Erythroblast (primary cell): ENCODE measurements at places on chromosomes 7 and 10.
A peak's percentile ranks its signal among the peaks of the same experiment; 100 is the strongest.

- DNase-seq = no peak
Measured at GRCh38 chr10:25828475-25828874, 105.6 kb upstream of the MYO3A start.

- no peak for DNase-seq
Measured at GRCh38 chr10:306675-307185, 171.5 kb downstream of the ZMYND11 start.

- no peak for DNase-seq
Measured at GRCh38 chr7:1025743-1026581, 18.4 kb upstream of the GPR146 start.

DNA sequence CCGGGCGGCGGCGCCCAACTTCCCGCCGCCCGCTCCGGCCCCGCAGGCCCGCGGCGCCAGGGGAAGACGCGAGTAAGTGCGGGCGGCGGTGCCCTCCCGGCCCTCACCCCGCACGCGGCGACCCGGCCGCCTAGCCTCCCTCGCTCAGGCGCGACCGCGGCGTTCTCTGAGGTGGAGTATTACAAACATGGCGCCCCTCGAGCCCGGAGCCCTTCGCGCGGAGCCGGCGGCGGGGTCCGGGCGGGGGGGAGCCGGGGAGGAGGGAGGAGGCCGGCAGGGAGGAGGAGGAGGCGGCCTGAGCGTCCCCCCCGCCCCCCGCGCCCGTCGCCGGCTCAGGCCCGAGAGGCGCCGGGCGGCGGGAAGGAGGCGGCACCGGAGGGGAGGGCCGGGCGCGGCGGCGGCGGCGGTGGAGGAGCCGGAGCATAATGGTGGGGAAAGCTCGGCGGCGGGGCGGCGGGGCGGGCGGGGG, at the start of gene ZMYND11:
Gene ZMYND11, plus strand, starts transcription at position 324 of the 469 bp plus-strand sequence. CDS start 44,558 bp downstream, outside the sequence.
- DNase-seq = peak; percentile 76

GRCh38 chr7:36285276-36285675, 104.4 kb upstream of the ANLN start:
- no peak for DNase-seq

- DNase-seq = peak; percentile 98
Measured at GRCh38 chr10:46001187-46001756, 29.0 kb downstream of the TIMM23 start.

GRCh38 chr7:157830331-157830730, 493.5 kb downstream of the DNAJB6 start:
- DNase-seq = no peak

DNA sequence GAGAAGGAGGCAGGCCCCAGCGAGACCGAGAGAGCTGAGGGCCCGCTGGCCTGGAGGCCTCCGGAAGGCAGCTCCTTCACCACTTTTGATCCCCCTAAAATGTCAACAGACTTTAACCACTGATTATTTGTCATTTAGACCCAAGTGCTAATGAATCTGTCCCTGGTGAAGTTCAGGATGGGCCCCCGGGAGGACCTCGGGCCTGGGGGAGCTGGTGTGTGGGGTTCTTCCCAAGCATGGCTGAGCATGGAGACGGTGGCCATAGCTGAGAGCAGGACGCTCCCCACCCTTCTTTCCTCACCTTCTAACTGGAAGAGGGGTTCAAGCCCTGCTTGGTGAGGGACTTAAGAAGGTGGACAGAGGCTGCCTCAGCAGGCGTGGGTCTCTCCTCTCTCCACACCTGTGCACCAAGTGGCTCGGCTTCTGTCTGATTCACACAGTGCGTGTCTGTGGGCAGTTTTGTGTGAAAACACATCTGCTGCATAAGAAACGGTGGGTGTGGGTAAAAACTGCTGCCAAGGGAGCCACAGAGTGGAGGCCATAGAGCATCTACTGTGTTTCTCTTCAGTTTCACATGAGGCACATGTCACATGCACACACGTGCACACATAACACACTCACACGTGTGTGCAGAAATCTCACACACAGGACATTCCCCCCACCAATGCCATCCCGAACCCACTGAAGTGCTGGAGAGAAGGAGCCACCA, 53.5 kb upstream of the VIPR2 start:
- no peak for DNase-seq

- no peak for DNase-seq
Measured at GRCh38 chr10:126068322-126068721, 172.0 kb downstream of the FANK1 start.

GRCh38 chr10:79241990-79242619, 105.2 kb upstream of the PPIF start:
- no peak for DNase-seq

DNA sequence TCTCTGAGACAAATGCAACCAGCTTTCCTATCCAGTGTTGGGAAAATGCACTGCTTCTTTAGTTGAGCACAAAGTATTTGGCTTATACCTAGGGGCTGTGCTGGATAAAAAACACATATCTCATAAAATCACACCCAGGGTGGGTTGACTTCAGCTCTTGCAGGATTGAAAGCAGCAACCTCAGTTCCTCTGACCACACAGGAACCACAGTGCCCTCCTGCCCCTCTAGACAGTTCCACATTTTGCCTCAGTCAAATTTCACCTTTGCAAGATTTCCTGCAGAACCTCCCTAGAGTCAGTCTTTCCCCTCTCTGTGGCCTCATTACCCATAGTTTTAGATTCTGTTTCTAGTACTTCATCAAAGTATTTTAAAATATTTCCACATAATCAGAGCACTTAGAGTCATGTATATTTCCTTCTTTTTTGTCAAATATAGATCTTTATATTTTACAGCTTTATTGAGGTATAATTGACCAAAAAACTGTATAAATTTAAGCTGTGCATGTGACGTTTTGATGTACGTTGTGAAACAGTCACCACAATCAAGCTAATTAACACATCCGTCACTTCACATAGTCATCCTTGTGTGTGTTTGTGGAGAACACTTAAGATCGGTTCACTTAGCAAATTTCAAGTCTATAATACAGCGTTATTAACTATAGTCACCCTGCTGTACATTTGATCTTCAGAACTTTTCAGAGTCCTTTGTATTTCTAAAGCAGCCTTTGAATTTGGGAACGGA, 37.0 kb upstream of the EGR2 start:
- no peak for DNase-seq

- no peak for DNase-seq
Measured at GRCh38 chr7:97770850-97771249, 39.0 kb downstream of the TAC1 start.

DNA sequence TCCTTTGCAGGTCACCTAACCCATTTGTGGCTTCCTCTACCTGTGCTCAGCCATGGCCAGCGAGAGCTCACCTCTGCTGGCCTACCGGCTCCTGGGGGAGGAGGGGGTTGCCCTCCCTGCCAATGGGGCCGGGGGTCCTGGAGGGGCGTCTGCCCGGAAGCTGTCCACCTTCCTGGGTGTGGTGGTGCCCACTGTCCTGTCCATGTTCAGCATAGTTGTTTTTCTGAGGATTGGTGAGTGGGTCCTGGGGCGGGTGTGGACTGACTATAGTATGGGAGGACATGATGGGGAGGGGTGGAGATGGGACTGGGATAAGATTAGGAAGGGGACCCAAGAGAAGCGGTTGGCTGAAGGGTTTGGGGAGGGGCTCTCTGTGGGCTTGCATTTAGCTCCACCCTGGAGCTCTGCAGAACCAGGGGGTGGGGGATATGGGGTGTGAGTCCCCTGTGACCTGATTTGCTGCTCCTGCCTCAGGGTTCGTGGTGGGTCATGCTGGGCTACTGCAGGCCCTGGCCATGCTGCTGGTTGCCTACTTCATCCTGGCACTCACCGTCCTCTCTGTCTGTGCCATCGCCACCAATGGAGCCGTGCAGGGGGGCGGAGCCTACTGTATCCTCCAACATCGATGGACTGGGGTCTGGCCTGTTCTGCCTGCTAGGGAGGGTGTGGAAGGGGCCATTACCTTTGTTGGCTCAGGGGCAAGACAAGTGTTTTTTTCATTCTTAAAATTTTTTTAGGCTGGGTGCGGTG, 1.8 kb downstream of the SLC12A9 start:
- DNase-seq = no peak

- no peak for DNase-seq
Measured at GRCh38 chr10:11631890-11632587, 20.6 kb upstream of the USP6NL start.

DNA sequence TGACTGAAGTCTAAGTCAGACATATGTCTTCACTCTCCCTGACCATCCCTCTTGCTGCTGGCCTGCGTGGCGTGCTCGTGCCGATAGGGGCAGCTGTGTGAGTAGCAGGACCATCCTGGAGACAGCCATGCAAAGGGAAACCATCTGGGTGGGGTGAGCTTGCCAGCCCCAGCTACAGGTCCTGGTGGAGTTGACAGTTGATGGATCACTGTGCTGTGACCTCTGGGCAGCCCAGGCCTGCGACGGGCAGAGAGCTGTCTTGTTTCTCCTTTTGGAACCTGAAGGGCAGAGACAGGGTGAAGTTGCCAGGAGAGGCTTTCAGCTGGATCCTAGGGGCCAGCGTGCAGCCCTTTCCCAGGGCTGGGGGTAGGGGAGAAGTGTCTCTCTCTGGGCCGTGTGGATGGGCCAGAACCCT, 44.7 kb downstream of the GRK5 start:
- no peak for DNase-seq

DNA sequence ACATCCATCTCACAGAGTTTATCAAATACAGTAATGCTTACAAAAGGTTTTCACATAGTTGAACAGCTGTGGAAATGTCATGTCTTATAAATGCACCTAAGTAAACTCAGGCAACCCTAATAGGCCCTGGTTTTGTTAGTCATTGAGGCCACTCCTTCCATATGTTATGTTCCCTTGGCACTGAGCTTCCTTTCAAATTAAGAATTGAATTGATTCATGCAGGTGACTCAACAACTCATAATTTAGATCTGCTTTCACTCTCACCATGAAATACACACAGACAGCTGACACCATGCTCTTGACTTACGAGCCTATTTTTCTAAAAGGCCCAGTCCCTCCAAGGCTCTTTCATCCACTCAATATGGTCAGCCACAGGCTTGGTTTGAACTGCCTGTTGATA, 476.9 kb downstream of the KCNMA1 start:
- DNase-seq = no peak

- no peak for DNase-seq
Measured at GRCh38 chr10:131588704-131589220, 277.2 kb upstream of the TCERG1L start.

GRCh38 chr7:5429857-5430611, 6.4 kb upstream of the TNRC18 start:
- peak; percentile 72 for DNase-seq

- no peak for DNase-seq
Measured at GRCh38 chr7:38086857-38087256, 91.2 kb upstream of the STARD3NL start.

GRCh38 chr7:35792472-35792871, 8.4 kb upstream of the SEPTIN7 start:
- no peak for DNase-seq

DNA sequence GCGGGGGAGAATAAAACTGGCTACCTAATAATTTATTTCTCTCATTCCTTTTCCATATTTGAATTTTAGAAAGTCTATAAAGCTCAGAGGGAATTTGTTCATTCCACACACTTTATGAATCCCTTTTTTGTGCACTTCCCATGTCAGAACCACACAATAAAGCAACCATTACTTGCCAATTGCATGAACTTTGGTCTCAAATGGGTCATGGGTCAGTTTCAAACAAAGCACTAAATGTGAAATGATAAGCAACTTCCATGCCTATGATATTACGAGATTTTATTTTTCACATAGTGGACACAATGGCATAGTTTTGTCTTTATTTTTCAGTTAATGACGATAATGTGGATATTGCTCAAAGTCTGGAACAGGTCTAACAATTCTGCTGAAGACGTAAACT, 18.6 kb upstream of the RELN start:
- no peak for DNase-seq
